Stimulated activated CD8-positive, alpha-beta memory T cell treated with anti-CD3 and anti-CD28 coated beads, Interleukin-15, amount 100 ng/mL, for 1 hour (primary cell): ENCODE measurements at places on chromosomes 1 and 21.

DNA sequence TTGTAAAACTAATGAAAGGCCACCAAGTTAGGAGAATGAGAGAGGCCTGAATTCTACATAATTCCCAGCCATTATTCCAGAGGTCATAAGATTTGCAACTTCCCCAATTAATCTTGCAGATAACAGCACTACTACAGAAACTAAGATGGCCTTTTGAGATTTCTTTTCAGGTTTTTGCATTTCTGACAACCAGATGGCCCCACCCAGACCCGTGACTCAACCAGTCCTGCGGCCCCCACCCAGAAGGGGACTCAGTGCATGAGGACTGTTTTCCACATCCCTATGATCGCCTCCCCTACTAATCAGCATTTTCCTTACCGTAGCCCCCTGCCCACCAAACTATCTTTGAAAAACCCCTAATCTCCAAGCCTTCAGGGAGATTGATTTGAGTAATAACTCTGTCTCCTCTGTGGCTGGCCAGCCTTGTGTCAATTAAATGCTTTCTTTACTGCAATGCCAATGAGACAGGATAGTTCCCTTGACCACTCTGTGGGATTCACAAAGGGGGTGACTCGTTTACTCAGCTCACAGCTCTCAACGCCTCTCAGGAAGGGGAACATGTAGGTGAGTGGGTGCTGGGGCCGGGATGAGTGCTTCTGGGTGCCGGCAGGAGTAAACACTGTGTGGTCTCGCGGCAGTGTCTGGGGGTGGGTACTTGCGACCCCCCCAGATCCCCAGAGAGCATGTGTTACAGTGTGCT, 10.5 kb upstream of the CNIH3 start:
- no peak for DNase-seq

DNA sequence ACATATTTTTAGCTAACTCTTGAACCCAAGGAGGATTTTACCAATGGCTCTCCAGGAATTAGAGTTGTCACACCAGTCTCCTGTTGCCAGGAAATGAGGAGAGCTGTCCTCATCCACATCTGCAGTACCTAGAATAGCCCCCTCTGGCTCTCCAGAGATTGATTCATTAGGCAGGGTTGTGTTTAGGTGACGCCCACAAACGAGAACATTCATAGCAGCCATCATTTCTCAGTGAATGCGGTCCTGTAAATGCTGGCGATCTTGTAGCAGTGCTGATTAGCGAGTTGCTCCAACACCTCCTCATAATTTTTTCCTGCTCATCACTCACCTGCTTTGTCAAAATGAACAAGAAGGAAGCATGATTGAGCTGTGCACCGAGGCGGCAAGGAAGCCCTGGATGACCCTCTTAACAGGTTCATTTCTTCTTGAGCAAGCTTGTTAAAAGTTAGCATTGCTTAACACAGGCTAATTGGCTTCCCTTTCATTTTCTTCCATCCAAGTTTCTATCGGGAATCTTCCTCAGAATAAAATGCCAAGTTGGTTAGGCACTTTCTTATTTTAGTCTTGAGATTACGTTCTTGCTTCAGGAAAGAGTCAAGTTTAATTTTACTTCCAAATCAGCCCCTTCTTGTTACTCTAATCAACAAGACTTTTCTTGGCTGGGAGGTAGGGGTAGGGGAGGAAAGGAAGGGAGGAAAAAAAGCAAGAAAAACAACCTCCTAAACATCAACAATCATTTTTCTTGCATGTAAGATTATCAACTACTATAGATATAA, 16.5 kb upstream of the KLHDC8A start:
- DNase-seq: no peak

DNA sequence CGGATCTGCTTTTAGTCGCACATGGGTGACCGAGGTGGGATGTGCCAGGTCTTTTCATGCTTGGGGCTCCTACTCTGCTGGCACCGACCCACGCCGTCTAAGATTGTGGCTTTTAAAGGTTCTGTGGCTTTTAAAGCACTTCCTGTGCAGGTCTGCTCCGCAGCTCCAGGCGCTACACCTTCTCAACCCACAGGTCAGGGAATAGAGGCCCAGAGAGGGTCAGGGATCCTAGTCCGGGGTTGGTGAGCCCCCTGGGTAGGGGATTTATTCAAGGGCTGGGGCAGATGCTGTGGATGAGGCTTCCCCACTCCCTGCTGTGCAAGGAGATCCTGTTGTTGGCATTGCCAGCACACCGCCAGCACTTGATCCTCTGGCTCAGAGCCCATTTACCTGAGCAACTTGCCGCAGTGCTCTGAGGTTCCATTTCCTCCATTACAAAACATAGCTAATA, 212.8 kb upstream of the RAB4A start:
- peak; percentile 9 for DNase-seq

GRCh38 chr1:101337968-101338367, 101.1 kb downstream of the S1PR1 start:
- no peak for DNase-seq
